ENCODE measurements at places on chromosomes 5 and 9.

DNA sequence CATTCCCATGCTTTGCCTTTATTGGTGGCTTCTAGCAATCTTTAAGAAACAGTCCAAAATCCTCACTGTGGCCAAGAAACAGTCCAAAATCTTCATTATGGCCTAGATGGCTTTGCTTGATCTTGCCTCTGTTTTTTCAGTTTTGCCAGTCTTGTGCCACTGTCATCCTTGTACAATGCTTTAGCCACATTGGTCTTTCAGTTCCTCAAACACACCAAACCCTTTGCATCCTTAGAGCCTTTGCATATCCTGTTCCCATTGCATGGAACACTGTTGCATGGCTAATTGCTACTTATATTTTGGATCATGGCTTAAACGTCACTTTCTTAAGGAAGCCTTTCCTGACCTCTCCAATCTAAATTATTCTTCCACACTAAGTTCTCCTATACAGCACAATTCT is 22.1 kb downstream of the MRRF start:
- DNase-seq = no peak

- peak; percentile 14 for DNase-seq
Observed at GRCh38 chr9:74245866-74246497, 251.2 kb upstream of the RORB start.

- DNase-seq = no peak
Observed at GRCh38 chr5:83447533-83447932, 24.0 kb upstream of the VCAN start.

DNA sequence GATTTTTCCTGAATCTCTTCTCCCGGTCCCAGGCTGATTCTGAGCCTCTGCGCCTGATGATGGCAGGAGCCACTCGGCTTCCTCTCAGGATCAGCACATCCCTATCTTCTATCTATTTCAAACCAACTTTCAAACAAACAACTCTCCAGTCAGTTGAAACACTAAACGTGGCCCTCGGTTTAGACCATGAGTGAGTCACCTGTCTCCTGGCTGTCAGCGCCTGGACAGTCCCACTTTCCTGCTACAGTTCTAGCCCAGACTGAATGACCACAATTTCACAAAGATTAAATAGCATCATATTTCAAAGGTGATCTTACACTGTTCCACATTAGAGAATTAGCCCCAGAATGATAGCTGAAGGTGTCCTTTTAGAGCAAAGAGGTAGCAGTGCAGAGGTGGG is 6.2 kb downstream of the SLC6A19 start:
- no peak for DNase-seq

DNA sequence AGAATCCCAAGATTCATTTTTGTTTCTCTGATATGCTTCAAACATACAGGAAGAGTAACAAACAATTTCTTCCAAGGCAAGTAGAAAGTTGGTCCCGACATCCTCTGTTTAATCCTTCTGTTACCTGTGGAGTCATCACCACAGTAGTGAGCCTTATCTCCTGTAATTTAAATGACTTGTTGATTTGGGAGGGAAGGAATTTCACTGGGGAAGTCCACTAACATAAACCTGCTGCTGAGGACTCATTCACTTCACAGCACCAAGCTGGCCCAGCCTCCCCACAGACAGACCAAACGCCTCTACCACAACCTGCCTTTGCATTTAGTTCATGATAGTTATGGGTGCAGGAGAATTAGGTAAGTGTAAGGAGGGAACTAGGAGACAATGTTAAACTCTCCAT is 63.2 kb downstream of the PRKACG start:
- no peak for DNase-seq

GRCh38 chr9:110615498-110615897 is 36.0 kb upstream of the SVEP1 start:
- DNase-seq = no peak

- no peak for DNase-seq
Observed at GRCh38 chr5:52863715-52864290, 76.1 kb downstream of the ITGA1 start.

- no peak for DNase-seq
Observed at GRCh38 chr5:127425037-127425436, 92.4 kb upstream of the PRRC1 start.

- no peak for DNase-seq
Observed at GRCh38 chr9:98642661-98643312, 65.9 kb downstream of the GABBR2 start.

DNA sequence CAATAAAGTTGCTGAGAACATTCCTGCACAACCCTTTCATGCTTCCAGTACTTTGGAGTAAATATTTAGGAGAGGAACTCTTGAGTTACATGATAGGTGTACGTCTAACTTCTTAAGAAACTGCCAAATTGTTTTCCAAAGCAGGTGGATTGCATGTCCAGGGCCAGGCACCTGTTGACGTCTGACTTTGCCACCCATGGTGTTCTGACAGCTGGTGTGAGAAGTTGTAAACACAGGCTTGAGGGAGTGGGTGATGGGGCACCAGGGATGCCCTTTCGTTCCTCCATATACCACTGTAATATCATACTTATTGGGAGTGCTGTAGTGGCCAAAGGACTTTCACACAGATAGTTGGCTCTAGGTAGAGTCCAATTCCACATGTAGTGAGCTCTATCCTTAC is 352.1 kb downstream of the GADD45G start:
- DNase-seq = no peak

- DNase-seq = peak; percentile 34
Observed at GRCh38 chr9:87678650-87679355, 47.1 kb upstream of the CTSL start.

DNA sequence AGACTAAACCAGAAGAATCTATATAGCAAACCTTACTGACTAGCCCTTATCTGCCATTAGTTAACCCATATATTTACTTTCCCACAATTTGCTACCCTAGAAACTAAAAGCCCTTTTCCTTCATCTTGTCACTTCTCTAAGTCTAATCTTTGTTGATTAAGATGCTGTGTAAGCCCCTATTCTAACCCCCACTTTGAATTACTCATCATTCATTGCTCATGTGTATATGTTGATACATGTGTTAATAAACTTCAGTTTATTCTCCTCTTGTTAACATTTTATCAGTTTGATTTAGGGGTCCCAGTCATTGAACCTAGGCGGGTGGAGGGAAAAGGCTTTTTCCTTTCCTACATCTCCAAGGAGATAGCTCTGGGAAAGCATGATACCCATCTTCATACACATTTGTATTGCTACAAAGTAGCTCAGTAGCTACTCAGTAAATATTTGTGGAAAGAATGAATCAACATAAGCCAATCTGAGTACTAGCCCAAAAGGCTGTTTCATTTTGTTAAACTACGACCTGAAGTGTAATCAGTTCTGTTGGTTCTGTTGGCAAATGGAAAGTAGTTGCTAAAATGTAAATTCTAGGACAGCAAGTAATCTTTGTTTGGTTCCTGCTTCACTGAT is 35.1 kb upstream of the NDFIP1 start:
- no peak for DNase-seq

GRCh38 chr9:127568971-127569885 is 42.8 kb upstream of the STXBP1 start:
- peak; percentile 84 for DNase-seq

DNA sequence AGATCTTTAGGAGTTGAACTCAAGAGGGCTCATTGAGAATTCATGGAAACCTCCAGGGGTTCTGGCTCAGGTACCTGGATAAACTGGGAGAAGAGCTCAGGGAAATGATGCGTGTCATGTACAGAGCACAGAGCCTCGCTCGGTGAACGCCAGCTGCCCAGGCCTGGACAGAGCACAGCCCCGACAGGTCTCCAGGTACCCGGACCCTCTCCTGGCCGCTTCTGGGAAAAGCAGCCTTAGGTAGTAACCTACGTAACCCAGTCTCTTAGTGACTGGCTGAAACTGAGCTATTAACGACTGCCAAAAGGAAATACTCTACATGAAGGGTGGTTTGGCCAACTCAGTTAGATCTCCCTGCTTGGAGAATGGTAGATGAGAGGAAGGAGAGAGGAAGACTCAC is 157.4 kb downstream of the TTLL11 start:
- no peak for DNase-seq

DNA sequence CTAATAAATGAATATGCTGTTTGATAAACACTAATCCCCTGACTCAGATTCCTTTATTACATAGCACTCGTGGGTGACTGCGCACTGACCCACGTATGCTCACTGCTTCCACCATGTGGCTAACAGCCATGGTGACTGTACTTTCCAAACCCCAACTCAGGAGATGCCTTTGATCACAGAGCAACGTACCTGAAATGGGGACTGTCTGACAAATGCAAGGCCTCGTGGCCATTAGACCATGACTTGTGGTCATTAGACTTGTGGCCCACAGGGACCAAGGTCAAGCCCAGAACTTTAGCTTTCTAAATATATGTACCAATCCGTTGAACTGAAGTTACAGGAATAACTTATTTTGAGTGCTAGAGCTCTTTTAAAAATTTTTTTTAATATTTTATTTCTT is 46.6 kb downstream of the CYFIP2 start:
- peak; percentile 78 for DNase-seq

DNA sequence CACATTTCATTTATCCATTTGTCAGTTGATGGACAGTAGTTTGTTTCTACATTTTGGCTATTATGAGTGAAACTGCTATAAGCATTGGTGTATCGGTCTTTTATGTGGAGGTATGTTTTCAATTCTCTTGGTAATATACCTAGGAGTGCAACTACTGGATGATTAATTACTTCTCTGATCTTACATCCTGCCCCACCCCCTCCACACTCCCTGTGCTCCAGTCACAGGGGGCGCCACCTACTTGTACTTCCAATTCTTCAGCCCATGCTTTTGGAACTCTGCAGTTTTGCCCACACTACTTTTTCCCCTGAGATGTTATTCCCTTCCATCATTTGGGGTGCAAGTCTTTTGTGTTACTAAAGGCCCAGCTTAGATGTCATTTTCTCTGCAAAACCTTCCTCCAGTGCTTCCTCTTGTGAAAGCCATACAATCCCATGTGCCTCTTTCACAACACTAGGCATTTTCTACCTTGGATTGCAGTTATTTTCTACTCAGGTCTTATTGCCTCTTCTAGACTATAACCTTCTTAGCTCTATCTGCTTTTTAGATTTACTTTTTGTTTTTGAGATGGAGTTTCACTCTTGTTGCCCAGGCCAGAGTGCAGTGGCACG is 42.1 kb downstream of the SEC61B start:
- no peak for DNase-seq

GRCh38 chr5:61777292-61777691 is 445.2 kb downstream of the ZSWIM6 start:
- DNase-seq = no peak

DNA sequence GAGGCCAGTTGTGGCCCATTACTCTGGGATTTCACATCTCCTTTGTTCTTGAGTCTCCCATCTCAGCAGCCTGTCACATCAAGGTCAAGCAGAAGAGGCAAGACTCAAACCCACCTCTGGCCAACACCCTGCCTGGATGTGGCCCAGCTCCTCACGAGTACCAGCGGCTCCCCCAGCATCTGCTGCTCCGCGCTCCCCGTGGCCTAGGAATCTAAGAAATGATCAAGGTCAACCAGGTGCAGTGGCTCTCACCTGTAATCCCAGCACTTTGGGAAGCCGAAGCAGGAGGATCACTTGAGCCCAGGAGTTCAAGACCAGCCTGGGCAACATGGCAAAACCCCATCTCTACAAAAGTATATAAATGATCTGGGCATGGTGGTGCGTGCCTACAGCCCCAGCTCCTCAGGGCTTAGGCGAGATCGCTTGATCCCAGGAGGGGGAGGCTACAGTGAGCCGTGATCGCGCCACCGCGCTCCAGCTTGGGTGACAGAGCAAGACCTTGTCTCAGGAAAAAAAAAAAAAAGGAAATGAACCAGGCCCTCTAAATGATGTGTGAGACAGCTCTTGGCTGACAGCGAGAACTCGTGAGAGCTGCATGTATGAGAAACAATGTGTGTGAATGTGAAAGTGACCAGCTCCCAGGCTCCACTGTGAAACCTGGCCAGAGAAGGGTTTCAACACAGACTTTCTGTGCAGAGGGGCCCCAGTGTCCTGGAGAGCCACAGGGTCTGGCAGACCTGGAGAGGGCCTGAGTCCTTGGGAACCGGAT is 61.6 kb upstream of the ANGPTL2 start:
- no peak for DNase-seq

GRCh38 chr9:31588756-31589155 is 795.7 kb upstream of the ACO1 start:
- no peak for DNase-seq

DNA sequence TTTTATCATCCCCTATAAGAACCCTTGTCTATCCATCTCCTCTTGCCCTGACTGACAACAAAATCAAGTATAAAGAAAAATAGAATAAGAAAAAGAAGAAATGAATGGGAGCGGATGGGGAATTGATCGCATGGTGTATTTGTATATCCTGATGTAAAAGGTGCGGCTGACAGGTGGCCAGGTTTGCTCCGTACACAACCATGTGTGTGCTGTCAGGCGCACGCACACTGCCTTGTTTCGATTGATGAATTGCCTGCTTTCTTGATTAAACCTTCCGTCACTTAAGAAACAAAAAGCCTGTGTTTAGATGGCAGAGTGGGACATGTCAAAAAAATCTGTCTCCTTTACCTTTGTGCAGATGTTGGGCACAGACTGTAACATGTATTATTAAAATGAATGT is 102.6 kb downstream of the MVB12B start:
- DNase-seq = no peak

GRCh38 chr5:15573590-15573989 is 73.6 kb downstream of the FBXL7 start:
- no peak for DNase-seq

DNA sequence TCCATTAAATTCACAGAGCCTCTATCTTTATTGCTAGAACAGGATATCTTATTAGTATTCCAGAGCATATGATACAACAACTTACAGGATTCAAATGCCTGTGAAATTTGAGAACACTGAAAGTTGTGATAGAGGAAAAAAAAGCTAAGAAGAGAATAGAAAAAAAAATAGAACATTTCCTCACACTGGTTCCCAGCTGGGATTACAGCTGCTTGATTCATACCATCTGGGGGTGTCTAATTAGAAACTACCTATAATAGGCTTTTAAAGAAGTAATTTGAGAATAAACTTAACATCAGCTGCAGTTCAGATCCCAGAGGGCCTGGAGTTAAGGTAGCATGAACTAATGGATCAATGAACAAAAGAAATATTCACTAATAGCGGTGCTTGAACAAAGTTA is 922.0 kb downstream of the CDH12 start:
- DNase-seq = no peak
